ENCODE measurements at places on chromosomes 2 and 18.

- DNase-seq: no peak
- H3K27me3 ChIP-seq: peaks cover 5% of the 10 kb centered on the region
- H3K4me3 ChIP-seq: no peak overlapping the region
- no peak overlapping the region for H3K27ac ChIP-seq
Observed at GRCh38 chr2:10493634-10494281, 45.6 kb upstream of the ODC1 start.

- H3K36me3 ChIP-seq: no peaks in the 10 kb centered on the region
- DNase-seq: no peak
- H3K27me3 ChIP-seq: peaks cover 39% of the 10 kb centered on the region
- H3K27ac ChIP-seq: no peak overlapping the region
Observed at GRCh38 chr2:106882673-106883072, 3.3 kb downstream of the ST6GAL2 start.

DNA sequence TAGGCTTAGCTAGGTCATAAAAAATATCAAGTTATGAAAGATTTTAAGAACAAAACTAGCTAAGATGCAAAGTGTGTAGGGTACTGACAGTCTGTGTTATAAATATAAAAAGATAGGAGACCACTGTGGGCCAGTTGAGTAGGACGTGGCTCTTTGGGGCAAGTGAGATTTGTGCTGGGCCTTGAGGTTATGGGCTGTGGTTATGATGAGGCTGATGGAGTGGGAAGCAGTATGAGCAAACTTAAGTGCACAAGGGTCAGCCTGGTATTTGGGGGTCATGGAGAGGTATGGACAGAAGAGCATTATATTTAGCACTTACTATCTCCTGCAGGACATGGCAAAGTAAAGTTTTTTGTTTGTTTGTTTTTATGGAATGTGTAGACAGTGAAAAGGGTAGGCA lies 70.1 kb downstream of the SETBP1 start:
- H3K4me1 ChIP-seq: peaks cover 5% of the 10 kb centered on the region
- H3K4me3 ChIP-seq: no peak overlapping the region
- H3K27me3 ChIP-seq: no peaks in the 10 kb centered on the region
- no peak for DNase-seq
- no peaks in the 10 kb centered on the region for H3K36me3 ChIP-seq

DNA sequence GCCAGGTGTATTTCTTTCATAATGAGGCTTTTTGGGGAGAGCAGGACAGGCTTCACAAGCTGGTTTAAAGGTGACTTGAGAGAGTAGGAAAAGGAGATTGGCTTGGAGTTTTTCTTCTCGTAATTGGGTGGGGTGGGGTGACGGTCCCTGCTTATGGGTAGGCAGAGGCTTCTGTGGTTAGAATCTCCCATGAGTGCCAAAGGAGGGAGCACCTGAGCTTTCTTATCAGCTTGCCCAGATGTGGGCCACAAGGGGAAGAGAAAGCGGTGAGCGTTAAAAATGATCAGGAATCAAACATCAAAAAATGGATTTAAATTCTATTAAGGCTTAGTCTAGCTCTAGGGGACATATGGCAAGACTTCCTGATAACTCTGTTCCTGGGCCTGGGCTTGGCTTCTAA lies 9.7 kb upstream of the PNPT1 start:
- H3K27ac ChIP-seq: no peak overlapping the region
- no peak overlapping the region for H3K4me3 ChIP-seq
- peaks cover 8% of the 10 kb centered on the region for H3K27me3 ChIP-seq
- H3K4me1 ChIP-seq: no peaks in the 10 kb centered on the region
- no peaks in the 10 kb centered on the region for H3K36me3 ChIP-seq

- peaks cover 47% of the 10 kb centered on the region for H3K4me1 ChIP-seq
- no peak overlapping the region for H3K4me3 ChIP-seq
- no peaks in the 10 kb centered on the region for H3K36me3 ChIP-seq
- H3K27ac ChIP-seq: peak overlapping the region; percentile 79
- no peaks in the 10 kb centered on the region for H3K27me3 ChIP-seq
- DNase-seq: no peak
Observed at GRCh38 chr2:46812361-46813019, 103.1 kb downstream of the MCFD2 start.

DNA sequence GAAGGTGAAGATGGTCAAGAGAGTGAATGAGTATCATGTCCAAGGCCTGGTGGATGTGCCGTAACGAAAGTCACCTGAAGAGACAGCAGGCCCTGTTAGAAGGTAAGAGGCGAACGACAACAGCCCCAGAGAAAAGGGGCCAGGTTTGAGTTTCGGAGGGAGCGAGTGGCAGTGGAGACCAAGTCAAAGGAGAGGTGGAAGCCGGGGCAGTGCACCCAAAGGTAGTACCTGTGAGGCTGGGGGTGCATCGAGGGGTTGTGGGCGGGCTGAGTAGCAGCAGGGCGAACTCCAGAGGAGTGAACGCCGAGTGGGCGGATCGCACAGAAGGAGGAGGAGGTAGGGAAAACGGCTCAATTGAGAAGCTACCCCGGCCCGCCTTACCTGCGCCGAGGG lies 358 bp downstream of the USP37 start:
- peak overlapping the region; percentile 87 for H3K27ac ChIP-seq
- no peak for DNase-seq
- H3K27me3 ChIP-seq: no peaks in the 10 kb centered on the region
- H3K4me1 ChIP-seq: peaks cover 35% of the 10 kb centered on the region

DNA sequence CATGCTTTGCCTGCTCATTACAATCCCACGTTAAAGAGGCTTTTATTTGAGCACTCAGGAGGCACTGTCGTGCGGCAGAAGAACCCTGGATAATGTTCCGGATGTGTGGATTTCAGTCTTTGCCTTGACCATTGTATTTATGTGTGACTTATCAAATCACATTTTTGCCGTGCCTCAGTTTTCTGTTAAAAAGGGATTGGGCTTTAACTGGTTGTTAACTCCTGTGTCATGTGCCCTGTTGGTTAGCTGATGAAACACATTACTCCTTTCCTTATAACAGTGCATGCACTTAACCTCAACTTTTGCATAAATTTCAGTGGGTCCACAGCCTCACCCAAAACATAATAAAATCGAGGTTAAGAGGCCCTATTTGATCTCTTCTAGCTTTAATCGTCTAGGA lies 52.7 kb downstream of the NAB1 start:
- no peak overlapping the region for H3K27ac ChIP-seq
- no peaks in the 10 kb centered on the region for H3K27me3 ChIP-seq
- no peak overlapping the region for H3K4me3 ChIP-seq
- no peak for DNase-seq

- DNase-seq: no peak
- no peak overlapping the region for H3K27ac ChIP-seq
- H3K4me3 ChIP-seq: no peak overlapping the region
- H3K36me3 ChIP-seq: no peaks in the 10 kb centered on the region
- H3K4me1 ChIP-seq: no peaks in the 10 kb centered on the region
Observed at GRCh38 chr2:217206016-217206725, 346.3 kb upstream of the TNP1 start.

DNA sequence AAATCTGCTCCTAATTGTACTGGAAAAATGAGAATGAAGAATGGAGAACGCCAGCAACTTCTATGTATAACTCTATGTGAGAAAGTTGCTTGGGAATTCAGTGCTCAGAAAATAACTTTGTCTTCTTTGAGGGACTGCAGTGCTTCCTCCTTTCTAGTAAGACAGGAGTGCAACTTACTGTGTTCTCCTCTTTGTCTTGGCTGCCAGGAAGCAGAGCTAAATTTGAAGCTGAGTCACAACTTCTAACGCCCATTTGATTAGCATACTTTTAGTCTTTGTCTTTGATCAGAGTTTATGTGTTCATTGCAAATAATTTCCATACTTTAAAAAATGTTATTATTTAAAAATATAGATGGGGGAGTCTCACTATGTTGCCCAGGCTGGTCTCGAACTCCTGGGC lies 6.6 kb downstream of the ARHGAP25 start:
- no peaks in the 10 kb centered on the region for H3K36me3 ChIP-seq
- H3K27ac ChIP-seq: peak overlapping the region; percentile 63
- no peak overlapping the region for H3K4me3 ChIP-seq
- no peak for DNase-seq

- no peak overlapping the region for H3K4me3 ChIP-seq
- H3K36me3 ChIP-seq: no peaks in the 10 kb centered on the region
- DNase-seq: no peak
- H3K27me3 ChIP-seq: peaks cover 38% of the 10 kb centered on the region
- H3K27ac ChIP-seq: no peak overlapping the region
Observed at GRCh38 chr18:37286801-37287200, 278.8 kb downstream of the CELF4 start.

DNA sequence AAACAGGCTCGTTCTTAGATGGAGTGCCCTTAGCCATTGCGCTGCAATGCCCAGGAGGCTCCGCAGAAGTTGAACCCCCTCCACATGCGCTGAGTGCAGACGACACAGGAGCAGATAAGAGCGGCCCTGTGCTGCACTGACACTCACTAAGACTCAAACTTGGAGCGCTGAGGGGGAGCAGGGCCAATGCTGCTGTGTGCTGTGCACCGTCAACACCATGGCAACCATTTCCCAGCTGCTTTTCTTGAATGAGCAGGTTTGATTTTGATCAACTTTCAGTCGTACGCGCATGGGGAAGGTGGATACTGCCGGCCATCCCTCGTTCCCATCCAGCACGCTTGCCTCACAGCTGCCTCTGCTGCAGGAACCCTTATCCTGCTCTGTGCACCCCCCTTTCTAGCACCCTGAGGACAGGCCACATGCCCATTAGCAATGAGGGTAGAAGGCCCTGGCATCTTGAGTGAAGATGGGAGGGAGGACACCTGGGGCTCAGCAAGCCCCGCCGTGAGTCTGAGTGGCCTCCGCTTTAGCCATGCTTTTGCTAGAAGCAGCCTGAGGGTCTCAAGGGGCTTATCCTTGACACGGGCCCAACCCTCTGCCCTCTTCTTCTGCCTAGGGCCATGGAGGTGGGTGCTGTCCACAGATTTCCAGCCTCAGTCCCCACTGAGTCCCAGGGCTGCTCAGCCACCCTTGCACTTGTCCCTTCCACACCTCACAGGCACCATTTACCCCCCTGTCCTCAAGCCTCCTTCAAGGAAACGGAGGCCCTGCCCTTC lies 271.9 kb downstream of the PHLPP1 start:
- H3K27me3 ChIP-seq: no peaks in the 10 kb centered on the region
- no peak overlapping the region for H3K27ac ChIP-seq
- no peak overlapping the region for H3K4me3 ChIP-seq
- no peaks in the 10 kb centered on the region for H3K36me3 ChIP-seq
